NCI-H187 treated with DMSO at 0.1 percent for 48 hours (cell line): ENCODE measurements at places on chromosomes 4 and X.

DNA sequence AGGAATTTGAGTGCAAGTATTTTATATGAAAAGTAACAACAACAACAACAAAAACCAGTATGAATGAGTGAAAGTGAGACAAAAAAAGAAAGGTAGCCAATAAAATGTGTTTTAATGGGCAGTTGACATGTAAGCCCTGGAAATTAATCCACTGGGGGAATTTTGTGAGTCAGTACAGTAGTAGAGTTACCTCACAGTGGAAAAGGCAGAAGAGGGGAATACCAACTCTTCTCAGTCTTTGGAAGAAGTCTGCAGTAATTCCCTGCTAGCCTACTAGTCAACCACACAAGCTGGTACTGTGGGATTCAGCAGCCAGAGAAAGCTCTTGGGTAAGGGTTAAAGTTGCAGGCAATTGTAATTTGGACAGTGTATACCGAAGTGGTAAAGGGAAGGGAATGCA lies 76.3 kb upstream of the IL15 start:
- DNase-seq: no peak

GRCh38 chrX:65720381-65720964 lies 53.0 kb downstream of the MSN start:
- DNase-seq: no peak

DNA sequence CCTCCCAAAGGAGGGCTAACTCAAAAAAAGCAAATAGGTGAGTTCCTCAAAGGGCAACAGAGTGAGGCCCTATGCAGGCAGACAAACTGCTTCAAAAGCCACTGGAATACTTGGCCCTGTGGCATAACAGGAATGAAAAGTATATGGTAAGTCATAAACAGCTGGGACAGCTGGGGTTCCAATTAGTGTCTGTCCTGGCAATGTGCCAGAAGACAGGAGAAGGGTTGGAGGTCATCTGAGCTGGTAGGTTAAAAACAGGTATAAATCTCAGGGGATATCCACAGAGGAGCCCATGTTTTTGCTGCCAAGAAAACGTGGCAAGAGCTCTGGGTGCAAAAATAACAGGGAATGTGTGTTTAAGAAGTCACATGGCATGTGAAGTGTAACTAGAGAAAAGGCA lies 111.6 kb downstream of the APOOL start:
- DNase-seq: no peak

DNA sequence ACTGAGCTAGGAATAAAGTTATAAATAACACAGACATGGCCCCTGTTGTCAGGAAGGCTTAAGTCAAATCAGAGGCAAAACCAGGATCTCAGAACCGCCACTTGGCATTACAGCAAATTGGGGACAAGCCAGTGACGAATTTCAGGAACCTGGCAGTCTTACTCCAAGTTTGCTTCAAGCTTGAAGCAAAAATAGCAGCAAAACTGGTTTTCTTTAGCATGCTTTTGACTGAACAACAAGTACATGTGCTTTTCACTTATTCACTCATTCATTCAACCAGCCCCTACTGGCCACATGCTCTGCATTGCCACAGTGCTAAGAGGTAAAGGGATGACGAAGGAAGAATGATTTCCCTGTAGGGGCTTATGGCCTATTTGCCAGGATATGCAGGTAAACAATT lies 253.9 kb upstream of the PPARGC1A start:
- DNase-seq: no peak

DNA sequence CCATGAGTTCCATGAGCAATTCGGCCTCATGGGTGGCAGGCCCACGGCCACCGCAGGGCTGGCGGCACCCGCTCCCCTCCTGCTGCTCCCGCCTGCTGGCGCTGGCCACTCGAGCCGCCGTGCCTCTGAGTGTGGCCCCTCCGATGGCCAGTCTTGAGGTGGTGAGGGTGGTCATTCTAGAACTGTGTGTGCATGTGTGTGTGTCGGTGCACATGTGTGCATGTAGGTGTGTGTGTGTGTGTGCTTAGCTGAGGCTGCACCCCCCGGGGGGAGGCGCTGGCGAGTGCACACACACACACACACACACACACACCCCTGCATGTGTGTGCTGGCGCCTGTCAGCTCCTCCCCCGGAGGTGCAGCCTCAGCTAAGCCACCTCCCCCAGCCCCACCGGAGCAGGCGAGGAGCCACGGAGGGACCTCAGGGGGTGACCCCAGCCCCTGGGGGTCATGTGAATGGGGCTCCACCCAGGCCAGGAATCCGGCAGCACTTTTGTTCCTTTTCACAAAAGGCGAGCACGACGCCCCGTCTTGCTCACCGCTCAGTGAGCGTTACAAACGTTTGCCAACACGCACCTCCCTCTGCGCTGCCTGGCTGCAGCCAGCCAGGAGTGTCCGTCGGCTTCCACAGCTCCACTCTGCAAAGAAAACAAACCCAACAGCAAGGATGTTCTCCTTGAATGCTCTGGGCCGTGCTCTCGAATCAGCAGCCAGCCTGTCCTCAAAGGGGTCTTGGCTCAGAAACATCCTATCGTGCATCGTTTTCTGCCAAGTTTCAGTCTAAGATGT lies 29.9 kb downstream of the FGFRL1 start:
- DNase-seq: no peak

- DNase-seq: no peak
Observed at GRCh38 chrX:2867206-2867605, 38.5 kb downstream of the GYG2 start.

DNA sequence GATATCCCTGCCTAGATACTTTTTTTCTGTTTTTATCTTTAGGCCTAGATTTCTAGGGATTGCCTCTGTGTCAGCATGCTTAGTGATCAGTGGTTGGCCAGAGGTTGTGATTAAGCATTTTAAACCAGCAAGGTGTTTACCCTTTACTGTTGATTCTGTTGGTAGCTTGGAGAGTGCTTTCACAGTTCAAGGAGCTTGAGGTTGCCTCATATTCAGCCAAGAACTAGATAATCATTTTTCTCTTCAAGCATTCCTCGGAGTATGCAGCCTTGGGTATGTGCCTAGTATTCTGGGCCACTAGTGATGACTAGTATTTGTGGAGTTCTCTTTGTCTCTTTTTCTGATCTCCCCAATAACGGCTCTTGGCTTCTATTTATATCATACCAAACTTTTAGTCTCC lies 20.4 kb downstream of the APOOL start:
- no peak for DNase-seq

DNA sequence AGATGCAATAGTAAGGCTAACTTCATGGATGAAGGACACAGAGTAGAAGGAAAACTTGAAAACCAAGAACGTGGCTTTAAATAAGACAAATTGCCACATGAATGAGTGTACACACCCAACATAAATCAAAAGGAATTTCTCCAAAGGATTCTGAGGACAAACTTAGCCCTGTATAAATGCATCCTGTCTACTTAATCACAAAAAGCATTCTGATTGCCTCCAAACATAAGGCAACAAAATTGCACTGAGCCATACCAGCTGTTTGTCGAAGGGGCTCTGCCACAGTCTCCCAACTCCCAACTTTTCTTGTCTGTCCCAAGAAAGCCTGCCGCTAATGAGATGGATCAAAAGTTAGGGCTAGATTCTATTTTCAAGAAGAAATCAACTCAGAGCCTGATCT lies 194.3 kb downstream of the SOWAHB start:
- no peak for DNase-seq

DNA sequence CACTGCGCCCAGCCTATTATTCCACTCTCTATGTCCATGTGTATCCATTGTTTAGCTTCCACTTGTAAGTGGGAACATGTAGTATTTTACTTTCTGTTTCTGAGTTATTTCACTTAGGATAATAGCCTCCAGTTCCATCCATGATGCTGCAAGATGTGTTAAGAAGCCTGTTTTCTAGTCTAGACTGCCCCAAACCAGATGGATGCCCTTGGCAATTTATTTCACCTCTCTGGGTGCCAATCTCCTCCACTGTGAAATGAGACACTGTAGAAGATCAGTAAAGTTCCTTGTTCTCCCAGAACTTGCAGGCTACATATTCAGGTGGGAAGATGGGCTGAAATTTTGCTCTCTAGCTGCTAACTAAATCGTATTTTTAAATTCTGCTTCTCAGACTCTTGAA lies 72.8 kb downstream of the TSPAN5 start:
- DNase-seq: no peak

- no peak for DNase-seq
Observed at GRCh38 chr4:64857198-64857597, 447.9 kb upstream of the TECRL start.

GRCh38 chr4:106718548-106718947 lies 317.6 kb downstream of the DKK2 start:
- DNase-seq: no peak

- no peak for DNase-seq
Observed at GRCh38 chr4:83392562-83392961, 57.9 kb upstream of the HPSE start.

- no peak for DNase-seq
Observed at GRCh38 chrX:24242649-24243175, 71.2 kb downstream of the SUPT20HL2 start.

- no peak for DNase-seq
Observed at GRCh38 chr4:118711052-118711451, 25.9 kb downstream of the METTL14 start.

GRCh38 chr4:143372093-143372915 lies 35.6 kb downstream of the GAB1 start:
- DNase-seq: no peak

- no peak for DNase-seq
Observed at GRCh38 chr4:5753366-5753765, 42.4 kb downstream of the EVC start.

- DNase-seq: no peak
Observed at GRCh38 chrX:102345916-102346315, 93.9 kb downstream of the NXF2B start.

- no peak for DNase-seq
Observed at GRCh38 chrX:122582975-122583305, 601.1 kb upstream of the GRIA3 start.

GRCh38 chr4:75180217-75180616 lies 247.3 kb downstream of the PARM1 start:
- DNase-seq: no peak

- no peak for DNase-seq
Observed at GRCh38 chrX:16931371-16931770, 15.1 kb upstream of the REPS2 start.

DNA sequence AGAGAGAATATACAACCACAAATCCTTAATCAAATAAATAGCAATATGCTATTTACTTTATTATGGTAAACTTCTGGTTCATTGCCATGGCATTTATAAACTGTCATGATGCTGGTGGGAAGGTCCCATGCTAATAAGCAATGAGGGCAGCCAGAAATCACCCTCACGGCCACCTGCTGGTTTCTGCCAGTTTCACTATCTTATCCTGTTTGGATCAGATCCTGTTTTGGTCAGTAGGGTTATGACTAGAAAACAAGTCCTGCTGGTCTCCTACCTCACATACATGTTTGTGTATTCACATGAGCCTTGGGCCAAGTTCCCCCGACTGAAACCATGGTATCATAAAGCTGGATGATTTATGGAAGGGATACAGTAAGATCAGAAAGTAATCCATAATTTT lies 28.1 kb downstream of the XAGE5 start:
- no peak for DNase-seq

- DNase-seq: no peak
Observed at GRCh38 chrX:21963731-21964405, 23.4 kb downstream of the SMS start.

DNA sequence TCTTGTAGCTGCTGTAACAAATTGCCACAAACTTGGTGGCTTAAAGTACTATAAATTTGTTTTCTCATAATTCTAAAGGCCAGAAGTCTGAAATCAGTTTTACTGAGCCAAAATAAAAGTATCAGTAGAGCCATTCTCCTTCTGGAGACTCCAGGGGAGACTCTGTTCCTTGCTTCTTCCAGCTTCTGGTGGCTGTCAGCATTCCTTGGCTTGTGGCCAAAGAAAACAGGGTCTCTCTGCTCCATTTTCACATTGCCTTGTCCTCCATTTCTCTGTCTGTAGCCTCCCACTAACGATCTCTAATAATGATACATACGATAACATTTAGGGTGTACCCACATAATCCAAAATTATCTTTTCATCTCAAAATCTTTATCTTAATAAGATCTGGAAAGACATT lies 200.4 kb downstream of the MAB21L2 start:
- no peak for DNase-seq

DNA sequence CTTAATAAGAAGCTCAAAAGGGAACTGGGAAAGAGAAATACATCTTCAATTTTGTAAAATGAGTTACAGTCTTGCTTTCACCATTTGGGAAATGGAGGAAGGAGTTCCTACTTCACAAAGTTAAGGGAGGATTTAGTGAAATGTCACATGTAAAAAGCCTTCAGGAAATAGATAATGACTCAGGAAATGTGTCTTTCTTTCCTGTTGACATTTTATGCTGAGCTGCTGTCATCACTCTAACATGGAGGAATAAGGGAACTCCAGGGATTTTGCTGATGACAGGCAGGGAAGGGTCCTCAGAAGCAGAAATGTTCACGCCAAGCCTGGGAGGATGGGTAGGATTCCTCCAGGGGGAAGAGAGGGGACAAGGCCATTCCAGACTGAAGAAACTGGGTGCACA lies 251.1 kb downstream of the USP46 start:
- DNase-seq: no peak

DNA sequence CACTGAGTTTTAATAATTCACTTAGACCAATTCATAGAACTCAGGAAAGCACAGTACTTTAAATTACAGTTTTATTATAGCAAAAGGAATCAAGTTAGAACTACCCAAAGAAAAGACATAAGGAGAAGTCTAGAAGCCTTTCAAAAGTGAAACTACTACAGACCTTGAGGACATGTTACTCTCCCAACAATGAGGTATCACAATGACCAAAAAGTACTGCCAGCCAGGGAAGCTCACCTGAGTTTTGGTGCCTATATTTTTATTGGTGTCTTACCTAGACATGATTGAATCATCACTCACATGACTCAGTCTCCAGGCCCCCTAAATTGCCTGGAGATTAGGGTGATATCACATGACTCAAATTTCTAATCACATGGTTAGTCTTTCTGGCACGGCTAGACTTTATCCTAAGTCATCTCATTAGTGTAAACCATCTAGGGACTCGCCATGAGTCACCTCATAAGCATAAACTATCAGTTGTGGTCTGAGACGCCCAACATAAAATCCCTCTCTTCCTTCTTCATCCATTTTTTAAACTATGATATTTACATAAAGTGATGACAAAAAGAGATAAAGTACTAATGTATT lies 372.3 kb downstream of the TMA16 start:
- DNase-seq: no peak

DNA sequence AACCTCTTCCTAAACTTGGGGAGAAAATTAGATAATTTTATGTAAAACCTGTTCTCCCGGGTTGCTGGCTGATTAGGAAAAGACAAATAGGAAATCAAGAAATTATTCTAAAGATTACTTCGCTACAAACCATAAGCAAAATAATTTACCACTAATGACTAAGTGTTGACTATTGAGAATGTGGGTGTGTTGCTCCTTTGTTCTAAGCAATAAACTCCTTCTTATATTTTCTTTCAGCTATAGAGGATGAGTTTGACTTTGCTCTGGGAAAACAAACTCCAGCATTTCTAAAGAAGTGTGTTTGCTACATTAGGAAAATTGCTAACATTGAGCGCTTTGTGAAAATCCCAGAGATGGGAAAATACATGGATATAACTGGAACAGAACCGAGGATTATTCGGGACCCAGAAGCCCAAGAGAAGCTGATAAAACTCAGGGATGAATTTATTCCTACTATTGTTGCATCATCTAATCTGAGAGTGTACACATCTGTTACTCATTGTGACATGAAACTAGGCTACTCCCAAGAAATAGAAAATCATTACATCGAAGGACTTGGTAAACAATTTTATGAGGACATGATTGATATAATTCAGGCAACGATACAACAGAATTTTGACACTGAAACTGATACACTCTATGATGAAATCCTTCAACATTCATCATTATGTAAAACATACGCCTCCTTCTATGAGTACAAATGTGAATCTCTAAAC lies 194.2 kb downstream of the NWD2 start:
- no peak for DNase-seq

GRCh38 chr4:40788331-40788730 lies 38.6 kb downstream of the NSUN7 start:
- DNase-seq: no peak
